Memory B cell (primary cell): ENCODE measurements at places on chromosomes 3 and 15.

DNA sequence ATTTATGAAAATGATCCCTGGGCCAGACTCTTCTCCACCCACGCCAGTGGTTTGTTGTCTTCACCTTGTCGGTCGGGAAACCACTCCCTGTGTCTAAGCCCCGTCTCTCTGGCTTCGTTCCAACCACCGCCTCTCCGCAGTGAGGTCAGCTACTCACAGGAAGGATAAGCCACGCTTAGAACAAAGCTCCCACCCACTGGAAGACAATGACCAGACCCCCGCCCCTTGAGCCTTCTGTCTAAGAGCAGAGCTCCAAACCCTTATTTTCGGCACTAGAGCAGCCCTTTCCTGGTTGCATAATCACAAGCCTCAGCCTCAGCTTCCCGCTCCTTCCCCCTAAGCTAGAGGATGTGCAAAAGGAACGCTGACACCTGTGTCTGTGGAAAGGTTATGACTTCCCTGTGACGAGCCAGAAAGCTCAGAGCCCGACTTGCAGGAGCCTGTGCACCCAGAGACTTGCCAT is 114.9 kb upstream of the MEF2A start:
- H3K4me1 ChIP-seq, result peaks cover 36% of the 10 kb centered on the region
- no peaks in the 10 kb centered on the region for H3K27me3 ChIP-seq
- DNase-seq, result peak; percentile 15
- H3K36me3 ChIP-seq, result no peaks in the 10 kb centered on the region
- H3K4me3 ChIP-seq, result peak overlapping the region; percentile 51

DNA sequence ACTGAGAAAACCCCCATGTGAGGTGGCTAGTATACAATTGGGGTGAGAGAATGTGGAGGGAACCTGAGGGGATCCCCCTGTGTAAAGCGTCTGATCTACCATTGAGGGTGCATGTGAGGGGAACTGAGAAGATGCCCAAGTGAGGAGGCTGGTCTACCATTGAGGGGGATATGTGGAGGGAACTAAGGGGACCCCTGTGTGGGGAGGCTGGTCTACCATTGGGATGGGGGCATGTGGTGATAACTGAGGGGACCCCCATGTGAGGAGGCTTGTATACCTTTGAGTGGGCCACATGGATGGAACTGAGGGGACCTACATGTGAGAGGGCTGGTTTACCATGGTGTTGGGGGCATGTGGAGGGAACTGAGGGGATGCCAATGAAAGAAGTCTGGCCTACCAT is 160.8 kb downstream of the FBLN2 start:
- peaks cover 58% of the 10 kb centered on the region for H3K27me3 ChIP-seq
- H3K4me3 ChIP-seq, result no peak overlapping the region
- peaks cover 2% of the 10 kb centered on the region for H3K36me3 ChIP-seq
- H3K4me1 ChIP-seq, result no peaks in the 10 kb centered on the region
- H3K27ac ChIP-seq, result no peak overlapping the region
- no peak for DNase-seq

- H3K36me3 ChIP-seq, result no peaks in the 10 kb centered on the region
- H3K4me1 ChIP-seq, result peaks cover 6% of the 10 kb centered on the region
- H3K27me3 ChIP-seq, result no peaks in the 10 kb centered on the region
- no peak overlapping the region for H3K27ac ChIP-seq
- no peak for DNase-seq
Measured at GRCh38 chr3:36097209-36097608, 283.1 kb upstream of the STAC start.

- H3K4me1 ChIP-seq, result peaks cover 19% of the 10 kb centered on the region
- peaks cover 4% of the 10 kb centered on the region for H3K36me3 ChIP-seq
- H3K27me3 ChIP-seq, result peaks cover 7% of the 10 kb centered on the region
- H3K4me3 ChIP-seq, result no peak overlapping the region
- DNase-seq, result no peak
Measured at GRCh38 chr15:70192490-70192889, 94.8 kb upstream of the TLE3 start.

DNA sequence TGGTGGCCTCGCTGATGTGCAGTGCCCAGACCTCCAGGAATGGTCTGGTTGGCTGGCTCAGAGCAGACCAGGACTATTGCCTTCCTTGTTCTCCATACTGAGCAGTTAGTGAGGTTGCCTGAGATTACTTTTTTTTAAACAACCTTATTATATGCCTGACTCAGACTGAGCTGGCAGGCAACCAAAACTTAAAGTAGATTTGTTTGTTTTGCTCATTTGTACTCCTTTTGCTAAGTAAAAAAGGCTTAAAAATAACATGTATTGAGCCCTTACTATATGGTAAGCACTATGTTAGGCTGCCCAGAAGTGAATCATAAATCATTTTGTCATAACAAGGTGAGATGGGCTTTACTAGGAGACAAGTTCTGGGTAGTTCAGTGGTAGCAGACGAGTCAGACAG is 92.4 kb downstream of the GHSR start:
- peaks cover 6% of the 10 kb centered on the region for H3K36me3 ChIP-seq
- H3K4me3 ChIP-seq, result no peak overlapping the region
- H3K27me3 ChIP-seq, result no peaks in the 10 kb centered on the region
- H3K27ac ChIP-seq, result no peak overlapping the region
- no peak for DNase-seq
- no peaks in the 10 kb centered on the region for H3K4me1 ChIP-seq

DNA sequence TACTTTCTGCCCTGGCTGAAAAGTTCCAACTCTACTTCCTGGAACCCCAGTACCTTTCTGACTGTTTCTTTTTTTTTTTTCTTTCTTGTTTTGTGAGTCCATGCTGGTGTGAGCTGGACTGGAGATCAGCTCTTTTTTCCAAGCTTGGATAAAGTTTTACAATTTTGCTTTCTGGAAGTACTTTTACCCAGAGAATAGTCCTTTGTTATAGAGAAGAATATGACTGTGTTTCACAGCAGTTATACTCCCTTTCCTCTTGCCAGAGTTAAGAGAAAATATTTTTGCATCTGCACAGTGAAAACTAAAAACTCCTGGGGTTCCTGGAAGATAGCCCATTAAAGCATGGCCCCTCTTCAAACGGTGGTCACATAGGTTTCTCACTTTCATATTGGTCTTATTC is 1100.6 kb downstream of the OTOL1 start:
- H3K36me3 ChIP-seq, result no peaks in the 10 kb centered on the region
- no peak overlapping the region for H3K27ac ChIP-seq
- no peak for DNase-seq
- H3K4me1 ChIP-seq, result no peaks in the 10 kb centered on the region
- H3K27me3 ChIP-seq, result no peaks in the 10 kb centered on the region

- H3K27ac ChIP-seq, result no peak overlapping the region
- H3K4me1 ChIP-seq, result no peaks in the 10 kb centered on the region
- DNase-seq, result no peak
- H3K4me3 ChIP-seq, result no peak overlapping the region
- H3K27me3 ChIP-seq, result no peaks in the 10 kb centered on the region
Measured at GRCh38 chr3:128824132-128824850, 55.1 kb upstream of the ACAD9 start.

DNA sequence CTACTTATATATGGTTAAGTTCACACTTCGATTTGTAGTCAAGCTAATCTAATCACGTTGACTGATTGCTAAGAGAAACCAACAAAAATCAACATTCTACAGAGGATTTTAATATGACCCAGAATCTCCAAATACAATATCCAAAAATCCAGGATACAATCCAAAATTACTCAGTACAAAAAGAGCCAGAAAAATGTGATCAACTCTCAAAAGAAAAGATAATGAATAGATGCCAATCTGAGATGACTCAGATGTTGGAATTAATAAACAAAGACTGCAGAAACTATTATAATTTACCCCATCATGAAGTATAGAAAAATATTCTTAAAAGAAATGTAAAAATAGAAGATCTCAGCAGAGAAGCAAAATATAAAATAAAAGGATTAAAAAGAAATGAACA is 22.3 kb downstream of the HACL1 start:
- peak overlapping the region; percentile 38 for H3K27ac ChIP-seq
- H3K4me1 ChIP-seq, result peaks cover 6% of the 10 kb centered on the region
- no peaks in the 10 kb centered on the region for H3K27me3 ChIP-seq
- H3K4me3 ChIP-seq, result no peak overlapping the region
- DNase-seq, result no peak

- peaks cover 8% of the 10 kb centered on the region for H3K4me1 ChIP-seq
- no peak overlapping the region for H3K4me3 ChIP-seq
- no peak overlapping the region for H3K27ac ChIP-seq
- H3K27me3 ChIP-seq, result no peaks in the 10 kb centered on the region
- peaks cover 9% of the 10 kb centered on the region for H3K36me3 ChIP-seq
Measured at GRCh38 chr3:4855676-4856075, 123.6 kb upstream of the BHLHE40 start.

GRCh38 chr3:170296703-170297102 is 60.8 kb upstream of the SKIL start:
- H3K36me3 ChIP-seq, result peaks cover 3% of the 10 kb centered on the region
- no peaks in the 10 kb centered on the region for H3K4me1 ChIP-seq
- H3K27me3 ChIP-seq, result no peaks in the 10 kb centered on the region
- no peak overlapping the region for H3K4me3 ChIP-seq
- no peak for DNase-seq

GRCh38 chr3:185823078-185824044 is 1.5 kb downstream of the IGF2BP2 start:
- H3K4me3 ChIP-seq, result peak overlapping the region; percentile 92
- H3K4me1 ChIP-seq, result peaks cover 5% of the 10 kb centered on the region
- DNase-seq, result peak; percentile 42
- H3K27ac ChIP-seq, result peak overlapping the region; percentile 76
- H3K27me3 ChIP-seq, result peaks cover 22% of the 10 kb centered on the region

GRCh38 chr15:72331021-72331420 is 11.1 kb upstream of the CELF6 start:
- no peak overlapping the region for H3K4me3 ChIP-seq
- DNase-seq, result no peak
- H3K27ac ChIP-seq, result no peak overlapping the region

- no peak overlapping the region for H3K4me3 ChIP-seq
- H3K27me3 ChIP-seq, result no peaks in the 10 kb centered on the region
- peaks cover 3% of the 10 kb centered on the region for H3K4me1 ChIP-seq
Measured at GRCh38 chr3:115666920-115667737, 43.8 kb downstream of the GAP43 start.

- peaks cover 7% of the 10 kb centered on the region for H3K4me1 ChIP-seq
- H3K27me3 ChIP-seq, result no peaks in the 10 kb centered on the region
- H3K27ac ChIP-seq, result no peak overlapping the region
- H3K36me3 ChIP-seq, result no peaks in the 10 kb centered on the region
- DNase-seq, result no peak
Measured at GRCh38 chr3:120791010-120791409, 48.5 kb downstream of the GTF2E1 start.

DNA sequence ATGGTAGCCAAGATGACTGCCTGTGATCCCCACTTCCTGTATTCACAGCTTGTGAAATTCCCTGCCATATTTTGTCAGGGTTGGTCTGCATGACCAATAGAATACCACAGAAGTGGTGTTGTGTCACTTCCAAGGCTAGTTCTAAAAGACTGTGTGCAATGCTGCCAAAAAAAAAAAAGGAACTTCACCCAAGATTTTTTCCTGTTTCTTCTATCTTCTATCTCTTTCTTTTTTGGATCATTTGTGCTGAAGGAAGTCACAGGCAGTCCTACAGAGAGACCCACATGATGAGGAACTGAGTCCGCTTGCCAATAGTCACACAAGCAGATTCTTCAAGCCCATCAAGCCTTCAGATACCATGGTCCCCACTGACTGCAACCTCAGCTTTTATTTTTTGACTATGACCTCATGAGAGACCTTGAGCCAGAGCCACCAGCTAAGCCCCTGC is 18.1 kb upstream of the RAF1 start:
- H3K27me3 ChIP-seq, result peaks cover 2% of the 10 kb centered on the region
- DNase-seq, result no peak
- no peaks in the 10 kb centered on the region for H3K36me3 ChIP-seq
- H3K4me1 ChIP-seq, result no peaks in the 10 kb centered on the region
- no peak overlapping the region for H3K27ac ChIP-seq

- no peaks in the 10 kb centered on the region for H3K4me1 ChIP-seq
- H3K36me3 ChIP-seq, result no peaks in the 10 kb centered on the region
- H3K27me3 ChIP-seq, result peaks cover 5% of the 10 kb centered on the region
- no peak overlapping the region for H3K4me3 ChIP-seq
- no peak for DNase-seq
Measured at GRCh38 chr3:54053211-54053610, 69.1 kb upstream of the CACNA2D3 start.

- peaks cover 13% of the 10 kb centered on the region for H3K4me1 ChIP-seq
- DNase-seq, result no peak
- H3K27ac ChIP-seq, result no peak overlapping the region
- no peaks in the 10 kb centered on the region for H3K27me3 ChIP-seq
Measured at GRCh38 chr3:114874522-114874971, 272.5 kb downstream of the ZBTB20 start.

- H3K4me3 ChIP-seq, result no peak overlapping the region
- H3K36me3 ChIP-seq, result peaks cover 11% of the 10 kb centered on the region
- DNase-seq, result no peak
- no peaks in the 10 kb centered on the region for H3K27me3 ChIP-seq
Measured at GRCh38 chr15:48795901-48796300, 15.0 kb downstream of the CEP152 start.
